Activated T-cell treated with anti-CD3 and anti-CD28 coated beads for 24 hours (primary cell): ENCODE measurements at places on chromosomes 2 and 18.

DNA sequence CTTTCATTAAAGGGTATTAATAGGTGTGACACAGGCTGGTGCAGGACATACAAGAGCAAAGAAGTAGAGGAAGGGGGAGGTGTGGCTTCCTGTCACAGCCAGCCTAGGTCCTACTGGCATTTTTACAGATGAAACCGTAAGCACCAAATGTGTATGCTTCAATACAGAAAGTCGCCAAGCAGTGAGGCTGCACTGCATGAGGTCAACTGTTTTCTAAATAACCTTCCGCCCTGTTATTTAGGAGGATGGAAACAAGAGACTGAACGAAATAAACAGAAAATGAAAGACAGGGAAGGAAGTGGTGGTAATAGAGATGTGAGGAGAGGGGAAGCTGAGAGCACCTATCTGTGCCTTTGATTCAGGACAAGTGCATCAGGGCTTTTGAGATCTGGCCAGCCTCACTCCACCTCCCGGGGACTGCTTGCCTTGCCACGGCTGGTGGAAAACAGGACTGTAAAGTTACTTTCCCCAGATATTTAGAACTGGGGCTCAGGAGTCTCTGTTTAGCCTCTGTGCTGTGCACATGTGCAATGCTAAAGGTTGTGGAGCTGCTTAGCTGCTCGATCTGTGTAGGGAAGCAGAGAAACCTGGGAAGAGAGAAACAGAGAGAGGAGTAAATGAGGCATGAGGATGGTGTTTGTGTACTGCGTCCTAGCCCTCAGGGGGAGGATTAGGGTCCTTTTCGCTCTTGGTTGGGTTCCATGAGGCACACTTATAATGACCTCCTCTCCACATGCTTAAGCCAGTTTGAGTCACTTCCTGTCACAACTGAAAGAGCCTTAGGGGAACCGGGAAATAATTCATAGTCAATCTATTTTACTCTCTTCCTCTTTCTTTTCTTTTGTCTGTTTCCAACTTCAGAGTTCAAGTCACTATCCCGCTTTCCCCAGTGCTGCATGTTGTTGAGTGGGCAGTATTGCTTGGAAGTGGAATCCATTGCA, 62.3 kb upstream of the BOD1L2 start:
- no peak for DNase-seq

- no peak for DNase-seq
These were observed 163.6 kb upstream of the RBMS1 start for GRCh38 chr2:160657196-160657595.

DNA sequence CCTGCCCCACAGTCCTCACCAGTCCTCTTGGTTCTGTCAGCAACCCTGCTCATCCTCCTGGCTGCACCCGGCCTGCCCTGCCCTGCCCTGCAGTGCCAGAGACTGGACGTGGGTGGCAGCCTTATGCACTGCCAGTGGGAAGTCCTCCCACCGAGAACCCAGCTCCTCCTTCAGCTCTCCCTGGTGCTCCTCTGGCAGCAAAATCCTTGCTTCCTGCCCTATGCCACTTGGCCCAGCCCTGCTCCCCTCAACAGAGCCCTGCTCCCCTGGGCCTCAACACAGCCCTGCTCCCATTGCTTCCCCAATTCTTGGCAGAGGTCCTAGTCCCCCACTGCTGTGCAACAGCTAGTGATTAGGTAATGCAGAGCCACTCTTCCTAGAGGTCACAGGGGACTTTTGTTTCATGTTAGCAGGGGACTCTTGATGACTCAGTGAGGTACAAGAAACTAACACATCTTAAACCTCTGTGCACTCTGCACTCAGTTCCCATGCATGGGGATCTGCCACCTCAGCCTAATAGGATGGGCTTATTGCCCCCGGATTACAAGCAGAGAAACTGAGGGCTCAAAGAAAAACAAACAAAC, 58.0 kb upstream of the EDAR start:
- DNase-seq, result no peak

DNA sequence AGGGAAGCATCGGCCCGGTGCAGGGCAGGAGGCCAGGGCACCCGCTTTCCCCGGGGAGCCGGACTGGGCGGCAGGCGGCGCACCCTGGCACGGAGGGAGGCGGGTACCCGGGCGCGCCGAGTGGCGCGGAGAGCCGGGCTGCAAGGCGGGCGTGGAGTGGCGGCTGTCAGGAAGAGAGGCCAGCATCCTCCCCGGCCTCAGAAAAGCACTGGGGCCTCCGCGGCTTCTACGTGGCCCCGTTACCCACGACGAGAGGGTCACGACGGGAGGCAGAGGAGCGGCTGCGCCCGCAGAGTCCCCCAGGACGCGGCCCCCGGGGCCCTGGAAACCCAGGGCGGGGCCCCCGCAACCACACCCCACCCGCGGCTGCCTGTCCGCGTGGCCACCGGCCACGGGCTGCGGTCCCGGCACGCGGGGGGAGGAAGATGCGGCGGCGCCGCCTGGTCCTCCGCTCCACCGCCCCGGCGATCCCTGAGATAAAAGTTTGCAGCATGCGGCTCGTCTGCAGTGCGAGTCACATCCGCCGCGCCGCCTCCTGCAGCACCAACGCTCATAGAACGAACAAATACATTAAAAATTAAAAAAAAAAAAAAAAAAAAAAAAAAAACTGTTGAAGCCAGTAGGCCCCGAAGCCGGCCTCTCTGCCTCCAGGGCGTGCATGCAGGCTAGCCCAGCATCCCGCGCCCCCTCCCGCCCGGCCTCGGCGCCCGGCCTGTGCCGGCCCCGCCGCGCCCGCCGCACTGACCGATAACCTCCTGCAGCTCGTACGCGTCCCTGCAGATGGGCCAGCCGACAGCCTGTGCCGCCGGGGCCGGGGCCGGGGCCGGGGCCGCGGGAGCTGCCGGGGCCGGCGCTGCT, 683 bp downstream of the STK39 start:
- peak; percentile 58 for DNase-seq

- no peak for DNase-seq
These were observed 63.0 kb downstream of the NPAS2 start for GRCh38 chr2:100882645-100883613.

DNA sequence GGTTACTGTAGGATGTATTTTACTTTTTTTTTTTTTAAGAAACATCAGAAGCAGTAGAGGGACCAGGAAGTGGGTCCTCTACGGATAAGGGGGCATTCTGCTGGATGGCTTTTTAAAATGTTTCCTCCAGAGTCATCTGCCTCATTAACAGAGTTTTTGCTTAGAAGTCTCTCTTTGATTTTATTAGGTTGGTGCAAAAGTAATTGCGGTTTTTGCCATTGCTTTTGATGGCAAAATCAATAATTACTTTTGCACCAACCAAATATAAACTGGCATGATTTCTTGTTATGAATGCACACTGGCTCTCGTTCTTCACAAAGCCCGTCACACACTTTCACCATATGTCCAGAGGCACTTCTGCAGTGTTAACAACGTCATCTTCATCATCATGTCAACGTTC, 68.5 kb upstream of the FAM237A start:
- DNase-seq, result no peak

GRCh38 chr2:11697103-11697871, 27.3 kb upstream of the NTSR2 start:
- no peak for DNase-seq

GRCh38 chr2:946073-946948, 4.3 kb upstream of the SNTG2 start:
- no peak for DNase-seq

GRCh38 chr2:223854741-223855140, 17.4 kb upstream of the AP1S3 start:
- no peak for DNase-seq

DNA sequence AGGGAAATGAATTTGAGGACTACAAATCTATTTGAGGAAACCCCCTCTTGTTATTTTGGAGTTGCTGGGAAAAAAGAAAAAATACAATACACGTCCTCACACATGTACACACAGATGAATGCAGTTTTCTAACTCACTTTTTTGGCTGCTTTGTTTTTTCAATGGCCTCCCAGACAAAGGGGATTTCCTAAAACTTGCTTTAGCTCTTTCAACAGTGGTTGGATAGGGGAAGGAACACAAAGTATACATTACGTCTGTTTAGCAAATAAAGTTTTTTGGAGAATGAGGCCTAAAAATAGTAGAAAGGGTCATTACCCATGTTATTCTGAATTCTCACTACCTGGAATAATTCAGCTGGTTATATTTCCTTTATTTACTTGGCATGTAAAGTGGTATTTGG, 125.3 kb upstream of the ITGB6 start:
- no peak for DNase-seq

DNA sequence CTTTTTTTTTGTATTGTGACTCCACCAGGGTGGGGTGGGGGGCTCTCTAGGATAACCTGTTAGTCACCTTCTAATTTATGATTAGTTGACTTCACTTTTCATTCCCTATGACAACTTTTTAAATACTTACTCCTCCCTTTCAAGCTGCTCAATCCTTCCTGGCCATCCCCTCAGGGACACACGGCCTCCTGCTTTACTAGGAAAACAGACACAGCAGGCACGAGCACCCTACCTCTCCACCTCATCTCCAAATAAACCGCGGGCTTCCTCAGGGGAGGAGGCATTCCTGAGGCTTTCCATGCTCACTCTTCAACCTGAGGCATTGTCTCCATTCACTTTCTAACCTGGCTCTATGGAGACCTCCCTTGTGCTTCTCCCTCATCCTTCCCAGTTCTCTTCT, 33.0 kb downstream of the B4GALT6 start:
- DNase-seq, result no peak

- DNase-seq, result no peak
These were observed 261.5 kb downstream of the PTGR3 start for GRCh38 chr18:74947417-74947816.

- DNase-seq, result no peak
These were observed 1322.0 kb downstream of the LRP1B start for GRCh38 chr2:140808820-140809219.

DNA sequence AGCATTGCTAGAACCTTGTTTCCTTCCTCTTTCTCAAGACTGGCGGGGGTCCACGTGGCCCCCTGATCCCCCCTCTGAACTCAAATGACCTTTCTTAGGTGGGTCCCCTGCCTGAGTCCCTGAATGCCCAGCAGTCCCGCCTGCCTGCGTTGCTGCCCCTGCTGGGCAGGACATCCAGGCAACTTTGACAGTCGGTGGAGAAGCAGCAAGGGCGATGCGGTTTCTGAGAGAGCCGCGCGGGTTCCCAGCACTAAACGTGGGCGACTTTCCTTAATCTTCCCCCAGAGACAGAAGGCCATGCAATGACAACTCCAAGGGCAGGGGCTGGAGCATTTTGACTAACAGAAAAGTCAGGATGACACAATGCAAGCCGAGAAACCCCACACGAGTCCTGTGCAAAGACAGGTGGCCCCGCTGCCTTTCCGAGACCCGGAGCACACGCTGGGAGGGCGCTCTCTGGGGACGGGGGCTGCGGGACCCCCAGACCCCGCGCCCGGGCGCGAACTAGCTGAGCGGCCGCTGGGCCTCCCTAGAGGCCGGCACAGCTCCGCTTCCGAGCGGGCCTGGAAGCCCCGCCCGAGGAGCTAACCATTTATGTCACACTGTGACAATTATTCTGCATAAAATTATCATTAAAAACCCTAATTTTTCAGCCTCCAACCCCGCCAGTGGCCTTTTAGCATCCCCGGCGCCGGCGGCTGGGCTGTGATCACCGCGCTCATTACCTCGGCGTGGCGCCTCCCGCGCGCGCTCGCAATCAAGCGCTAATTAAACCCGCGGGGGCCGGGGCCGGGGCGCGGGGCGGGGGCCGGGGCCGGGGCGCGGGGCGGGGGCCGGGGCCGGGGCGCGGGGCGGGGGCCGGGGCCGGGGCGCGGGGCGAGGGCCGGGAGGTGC, 27.4 kb downstream of the ASB18 start:
- no peak for DNase-seq

DNA sequence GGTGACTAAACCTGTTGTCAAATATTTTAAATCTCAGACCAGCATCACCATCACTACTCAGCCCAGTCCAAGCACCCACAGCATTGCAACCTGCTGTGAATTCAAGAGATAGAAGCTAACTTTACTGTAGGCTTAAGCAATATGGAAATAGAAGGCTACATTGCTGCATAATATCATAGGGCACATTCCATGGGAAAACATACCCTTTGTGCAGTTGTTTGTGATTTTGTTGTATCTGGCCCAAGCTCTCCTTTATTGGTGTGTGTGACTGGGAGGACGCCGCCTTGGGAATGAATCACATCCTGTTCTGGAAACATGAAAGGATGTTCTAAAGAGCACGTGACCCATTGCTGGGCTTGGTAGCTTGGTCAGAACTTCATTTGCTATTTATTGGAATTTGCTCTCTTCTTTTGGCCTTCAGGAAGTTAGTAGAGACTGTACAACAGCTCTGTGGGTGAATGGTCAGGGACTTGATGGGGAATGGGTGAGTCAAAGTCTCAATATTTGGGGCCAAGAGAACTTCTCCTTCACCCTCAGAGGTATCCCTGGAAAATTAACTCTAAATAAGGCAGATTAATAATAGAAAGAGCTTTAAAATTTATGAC, 106.8 kb upstream of the SERPINE2 start:
- DNase-seq, result no peak

- no peak for DNase-seq
These were observed 102.9 kb upstream of the RIOK3 start for GRCh38 chr18:23350188-23350587.

DNA sequence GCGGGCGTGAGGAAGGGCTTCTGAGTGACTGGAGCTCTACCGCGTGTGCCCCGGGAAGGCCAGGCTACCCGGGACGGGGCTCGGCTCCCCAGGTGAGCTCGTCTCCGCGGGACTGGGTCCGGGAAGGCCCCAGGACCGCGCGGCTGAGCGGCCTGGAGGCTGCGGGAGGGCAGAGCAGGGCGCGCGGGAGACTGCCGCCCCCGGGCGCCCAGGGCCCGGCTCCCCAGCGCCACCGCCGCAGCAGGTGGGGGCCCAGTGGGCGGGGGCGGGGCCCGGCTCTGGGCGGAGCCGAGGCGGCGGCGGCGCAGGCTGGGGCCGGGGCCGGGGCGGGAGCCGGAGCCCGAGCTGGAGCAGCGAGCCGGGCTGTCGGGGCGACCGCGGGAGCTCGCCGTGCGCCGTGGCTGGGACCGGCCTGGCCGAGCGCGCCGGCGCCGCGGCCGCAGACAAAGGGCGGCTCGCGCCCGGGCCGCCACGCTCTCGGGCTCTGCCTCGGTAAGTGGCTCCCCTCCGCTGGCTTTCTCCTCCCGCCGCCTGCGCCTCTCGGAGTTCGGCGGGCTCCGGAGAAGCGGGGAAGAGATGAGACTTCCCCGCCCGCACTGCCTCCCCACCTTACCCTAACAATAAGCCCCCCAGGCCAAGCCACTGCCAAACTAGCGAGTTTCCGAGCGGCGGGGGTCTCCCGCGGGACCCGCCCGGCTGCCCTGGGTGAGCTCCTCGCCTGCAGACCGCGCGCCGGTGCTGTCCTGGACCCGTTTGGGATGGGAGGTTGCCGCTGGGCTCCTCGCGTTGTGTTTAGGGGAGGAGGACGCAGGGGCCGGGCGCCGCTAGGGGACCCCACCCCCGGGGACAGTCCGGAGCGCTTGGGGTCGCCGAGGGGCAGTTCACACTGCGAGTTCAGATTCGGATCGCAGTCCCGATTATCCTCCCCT, at the start of gene MAPK4:
TSS of gene MAPK4 (plus strand) at position 336 of the 929 bp plus-strand sequence. CDS start 103,872 bp downstream, outside the sequence.
- peak; percentile 9 for DNase-seq

- DNase-seq, result no peak
These were observed 697.4 kb downstream of the CBLN2 start for GRCh38 chr18:71846716-71847115.

DNA sequence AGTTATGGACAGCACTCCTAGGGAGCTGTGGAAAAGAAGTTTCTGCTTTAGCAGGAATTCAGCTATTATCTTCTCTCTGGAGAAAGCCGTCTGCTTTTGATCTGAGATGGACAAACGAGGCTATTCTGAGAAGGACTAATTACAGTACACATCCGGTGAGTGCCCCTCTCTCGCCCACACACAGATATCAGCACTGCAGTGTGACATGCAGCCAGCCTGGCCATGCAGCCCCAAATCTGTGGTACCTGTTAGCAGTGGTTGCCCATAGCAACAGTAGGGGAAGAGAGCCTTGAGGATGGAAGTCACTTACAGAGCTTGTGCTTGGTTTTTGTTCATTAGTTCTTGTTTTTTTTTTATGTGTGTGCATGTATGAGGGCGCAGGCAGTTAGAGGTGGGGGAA, 73.9 kb upstream of the TRIB2 start:
- no peak for DNase-seq
